ENCODE measurements at places on chromosomes 1 and 21.

- no peak for DNase-seq
These were observed 9.2 kb upstream of the NBPF11 start for GRCh38 chr1:148161053-148161901.

- peak; percentile 34 for DNase-seq
These were observed 23.1 kb upstream of the PTAFR start for GRCh38 chr1:28199328-28200233.

GRCh38 chr1:203273206-203273868, 32.0 kb upstream of the BTG2 start:
- peak; percentile 91 for DNase-seq

DNA sequence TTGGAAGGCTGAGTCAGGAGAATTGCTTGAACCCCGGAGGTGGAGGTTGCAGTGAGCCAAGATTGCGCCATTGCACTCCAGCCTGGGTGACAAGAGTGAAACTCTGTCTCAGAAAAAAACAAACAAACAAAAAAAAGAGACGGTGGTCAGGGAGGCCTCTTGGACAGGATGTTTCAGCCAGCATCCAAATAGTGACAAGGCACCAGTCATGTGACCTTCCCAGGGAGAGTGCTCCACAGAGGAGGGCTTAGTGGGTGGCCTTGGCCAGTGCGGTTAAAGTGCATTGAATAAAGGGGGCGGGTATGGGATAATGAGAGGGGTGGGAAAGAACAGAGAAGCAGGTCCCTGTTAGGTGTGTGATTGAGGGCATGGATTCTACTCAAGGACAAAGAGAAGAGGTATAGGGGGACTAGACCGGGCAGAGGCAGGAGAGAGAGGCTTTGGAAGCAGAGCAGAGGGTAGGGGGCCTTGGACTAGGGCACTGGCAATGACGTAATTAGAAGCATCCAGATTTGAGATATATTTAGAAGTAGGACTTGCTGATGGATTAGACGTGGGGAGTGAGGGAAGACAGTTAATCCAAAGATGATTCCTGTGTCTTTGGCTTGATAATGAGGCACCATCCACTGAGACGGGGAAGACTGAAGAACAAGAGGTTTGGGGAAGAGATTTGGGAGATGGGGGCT, 12.0 kb upstream of the RYR2 start:
- DNase-seq = no peak

GRCh38 chr1:172959571-172959970, 91.2 kb downstream of the TNFSF18 start:
- no peak for DNase-seq

DNA sequence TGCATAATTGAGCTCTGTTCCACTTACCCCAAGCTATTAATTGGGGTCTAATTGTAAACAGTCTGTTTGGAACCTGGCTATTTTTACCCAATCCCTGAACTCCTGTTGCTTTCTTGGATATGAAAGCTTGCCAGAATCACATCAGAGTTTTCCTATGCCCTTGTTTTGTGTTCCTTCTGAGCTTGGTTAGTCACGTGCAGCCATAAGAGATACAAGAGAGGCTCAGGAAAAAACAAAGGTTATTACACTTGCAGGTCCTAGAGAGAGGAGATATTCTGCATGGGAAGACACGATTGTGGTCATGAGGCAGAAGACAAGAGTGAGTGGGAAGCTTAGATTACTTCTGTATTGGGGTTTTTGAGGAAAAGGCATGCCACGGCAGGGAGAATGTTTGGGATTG, 46.0 kb upstream of the RGL1 start:
- no peak for DNase-seq

Data from suppressor macrophage treated with lipopolysaccharide for 1 hour (primary cell).